ENCODE measurements at places on chromosomes 1 and 21.

DNA sequence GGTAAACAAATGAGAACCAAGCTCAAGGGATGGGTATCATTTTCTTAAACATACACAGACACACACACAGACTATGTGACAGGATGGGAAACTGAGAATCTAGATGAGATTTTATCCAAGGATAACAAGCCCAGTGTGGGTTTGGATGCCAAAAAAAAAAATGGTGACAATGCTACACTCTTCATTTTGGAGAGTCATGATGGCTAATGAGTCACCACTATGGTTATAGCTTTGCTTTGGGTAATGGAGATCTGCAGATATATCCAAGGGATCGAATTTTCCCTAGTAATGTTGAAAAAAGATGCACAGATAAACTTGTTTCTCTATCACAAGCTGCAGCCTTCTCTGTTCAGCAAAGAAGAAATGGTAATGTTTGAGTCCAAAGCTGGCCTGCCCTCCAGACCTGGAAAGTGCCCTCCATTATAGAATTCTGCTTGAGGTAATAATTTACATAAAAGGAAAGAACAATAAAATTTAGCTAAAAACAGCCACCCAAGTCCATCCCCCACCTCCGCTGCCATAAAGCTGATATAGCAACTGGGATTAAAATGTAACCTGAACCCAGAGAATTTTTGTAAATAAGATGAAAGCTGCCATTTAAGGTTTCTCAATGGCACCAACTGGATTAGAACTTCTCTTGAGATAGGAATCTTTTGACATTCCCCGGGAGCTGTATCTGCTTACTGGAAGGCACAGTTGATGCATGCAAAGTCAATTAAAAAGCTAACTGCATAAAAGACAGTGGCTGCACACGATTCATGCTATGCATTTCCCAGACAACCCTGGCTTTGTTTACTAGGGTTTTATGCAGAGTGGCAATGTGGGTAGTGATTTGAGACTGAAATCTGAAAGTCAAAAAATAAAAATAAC is 395.2 kb upstream of the LYPLAL1 start:
- no peak for DNase-seq

GRCh38 chr1:57348921-57349320 is 74.9 kb downstream of the DAB1 start:
- no peak for DNase-seq

GRCh38 chr1:54016343-54017282 is 1.4 kb downstream of the LDLRAD1 start:
- no peak for DNase-seq

DNA sequence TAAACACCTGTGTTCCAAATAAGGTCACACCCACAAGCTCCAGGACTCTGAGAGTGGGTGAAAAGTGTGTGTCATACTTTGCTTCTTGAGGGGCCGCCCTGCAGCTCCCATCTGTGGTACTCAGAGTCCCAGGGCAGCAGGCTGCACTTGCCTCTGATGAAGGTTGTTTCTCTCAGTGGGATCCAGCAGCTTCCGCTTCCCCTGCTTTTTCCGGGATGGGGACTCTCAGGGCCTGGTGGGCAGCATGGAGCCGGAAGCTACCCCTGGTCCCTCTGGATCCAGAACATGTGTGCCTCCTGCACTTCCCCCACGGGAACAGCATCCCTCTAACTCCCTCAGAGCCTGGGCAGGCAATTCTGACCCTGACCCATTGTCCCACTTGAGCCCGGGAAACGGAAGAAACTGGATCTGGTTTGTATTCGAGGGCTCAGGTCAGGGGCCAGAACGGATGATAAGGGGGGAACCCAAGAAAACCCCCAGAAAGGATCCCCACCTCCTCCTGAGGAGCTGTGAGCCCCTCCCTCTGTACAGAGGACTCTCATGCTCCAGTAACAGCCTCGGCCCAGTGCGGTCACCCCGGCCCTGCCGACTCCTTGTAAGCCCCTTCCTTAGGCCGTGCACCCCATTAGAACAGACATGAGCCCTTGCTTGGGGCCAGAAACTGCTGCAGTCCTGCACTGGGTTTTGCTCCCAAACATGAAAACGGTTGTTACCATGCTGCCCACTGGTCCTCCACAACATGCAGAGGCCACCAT is 189.5 kb upstream of the C1orf174 start:
- no peak for DNase-seq

- no peak for DNase-seq
These were observed 126.7 kb downstream of the CAMTA1 start for GRCh38 chr1:6911974-6912373.

DNA sequence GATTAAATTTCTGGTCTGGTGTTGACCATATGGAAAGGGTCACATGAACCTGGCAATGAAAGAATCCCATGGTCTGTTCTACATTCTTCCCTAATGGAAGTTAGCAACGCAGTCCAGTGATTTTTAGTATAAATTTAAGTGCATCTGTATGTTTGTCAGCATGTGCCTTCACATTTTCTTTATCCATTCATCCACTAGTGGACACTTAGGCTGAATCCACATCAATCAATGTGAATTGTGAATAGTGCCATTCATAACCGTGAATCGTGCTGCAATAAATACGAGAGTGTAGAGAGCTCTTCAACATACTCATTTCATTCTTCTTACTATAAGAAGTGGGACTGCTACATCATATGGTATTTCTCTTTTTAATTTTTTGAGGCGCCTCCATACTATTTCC is 12.7 kb upstream of the IFI16 start:
- DNase-seq, result no peak

GRCh38 chr1:227445092-227445674 is 118.2 kb upstream of the ZNF678 start:
- DNase-seq, result no peak

GRCh38 chr1:236465231-236465958 is 58.4 kb upstream of the LGALS8 start:
- no peak for DNase-seq

DNA sequence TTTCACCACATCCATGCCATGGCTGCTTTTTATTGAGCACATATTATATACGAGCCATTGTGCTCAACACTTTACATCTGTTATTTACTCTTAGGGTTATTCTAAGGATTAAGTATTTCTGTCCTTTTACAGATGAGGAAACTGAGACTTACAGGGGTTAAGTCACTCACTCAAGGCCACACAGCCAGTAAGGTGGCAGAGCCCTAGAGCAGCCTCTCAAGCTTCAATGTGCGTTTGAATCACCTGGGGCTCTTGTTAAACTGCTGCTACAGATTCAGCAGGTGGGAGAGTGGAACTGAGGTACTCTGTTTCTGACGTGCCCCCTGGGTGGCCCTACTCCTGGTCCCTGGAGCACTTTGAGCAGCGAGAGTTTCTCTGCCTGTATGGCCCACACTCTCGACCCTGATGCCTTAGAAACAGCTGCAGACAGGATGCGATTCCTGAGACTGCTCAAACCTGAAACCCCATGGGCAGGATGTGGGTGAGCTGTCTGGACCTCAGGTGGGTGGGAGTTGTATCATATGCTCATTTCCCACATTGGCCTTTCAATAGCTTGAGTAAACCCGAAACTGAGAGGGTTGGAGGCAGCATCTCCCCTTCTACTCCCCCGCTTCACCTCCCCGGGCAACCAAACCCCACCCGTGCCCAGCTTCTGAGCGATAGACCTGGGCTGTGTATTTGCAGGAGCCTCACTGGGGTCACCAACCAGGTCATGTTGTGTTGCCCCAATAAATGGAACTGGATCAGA is 59.3 kb downstream of the MAN1C1 start:
- no peak for DNase-seq

DNA sequence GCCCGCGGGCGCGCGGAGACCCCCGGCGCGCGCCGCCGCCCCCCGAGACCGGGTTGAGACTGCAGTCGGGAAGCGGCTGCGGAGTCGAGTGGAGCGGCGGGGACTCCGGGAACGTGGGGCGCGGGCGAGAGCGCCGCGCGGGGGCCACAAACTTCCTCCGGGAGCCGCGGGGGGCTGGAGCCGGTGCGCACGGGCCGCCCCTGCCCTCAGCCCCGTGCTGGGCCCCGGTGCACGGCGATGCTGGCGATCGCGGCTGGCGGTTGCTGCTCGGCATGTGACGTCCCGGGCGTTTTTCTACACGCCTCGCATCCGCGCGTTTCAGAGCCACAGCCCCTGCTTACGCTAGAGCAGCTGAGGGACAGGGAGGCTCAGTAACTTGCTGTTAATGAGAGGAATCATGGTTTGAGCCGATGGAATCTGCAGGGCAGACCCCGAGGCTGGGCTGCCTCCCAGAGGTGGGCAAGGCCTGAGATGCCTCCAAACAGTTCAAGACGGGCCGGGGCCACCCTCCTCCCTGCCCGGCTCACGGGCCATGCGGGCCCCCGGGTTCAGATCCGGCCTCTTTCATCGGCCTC is 520 bp downstream of the TMEM201 start:
- DNase-seq, result no peak
